ENCODE measurements at places on chromosomes 5 and 9.

- no peak for DNase-seq
Observed at GRCh38 chr5:122844136-122844909, 1.1 kb upstream of the SNX24 start.

GRCh38 chr9:34049630-34050384 lies 1.1 kb upstream of the UBAP2 start:
- no peak for DNase-seq

DNA sequence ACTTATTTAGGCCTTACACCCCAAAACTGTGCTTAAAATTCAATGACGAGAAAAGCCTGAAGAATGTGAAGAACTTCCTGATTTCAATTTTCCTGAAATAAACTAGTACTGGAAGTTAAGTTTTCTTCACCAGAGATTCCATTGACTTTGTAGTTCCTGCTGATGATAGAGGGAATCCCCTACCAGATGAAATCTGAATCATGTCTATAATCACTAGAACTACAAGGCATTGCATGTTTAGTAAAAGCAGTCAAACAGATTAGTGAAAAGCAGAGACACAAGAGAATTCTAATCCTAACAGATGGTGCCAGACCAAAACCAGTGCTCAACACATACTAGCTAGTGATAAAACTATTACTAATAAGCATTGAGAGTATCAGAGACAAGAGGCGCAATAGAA lies 130.0 kb downstream of the PDE4D start:
- DNase-seq: no peak

DNA sequence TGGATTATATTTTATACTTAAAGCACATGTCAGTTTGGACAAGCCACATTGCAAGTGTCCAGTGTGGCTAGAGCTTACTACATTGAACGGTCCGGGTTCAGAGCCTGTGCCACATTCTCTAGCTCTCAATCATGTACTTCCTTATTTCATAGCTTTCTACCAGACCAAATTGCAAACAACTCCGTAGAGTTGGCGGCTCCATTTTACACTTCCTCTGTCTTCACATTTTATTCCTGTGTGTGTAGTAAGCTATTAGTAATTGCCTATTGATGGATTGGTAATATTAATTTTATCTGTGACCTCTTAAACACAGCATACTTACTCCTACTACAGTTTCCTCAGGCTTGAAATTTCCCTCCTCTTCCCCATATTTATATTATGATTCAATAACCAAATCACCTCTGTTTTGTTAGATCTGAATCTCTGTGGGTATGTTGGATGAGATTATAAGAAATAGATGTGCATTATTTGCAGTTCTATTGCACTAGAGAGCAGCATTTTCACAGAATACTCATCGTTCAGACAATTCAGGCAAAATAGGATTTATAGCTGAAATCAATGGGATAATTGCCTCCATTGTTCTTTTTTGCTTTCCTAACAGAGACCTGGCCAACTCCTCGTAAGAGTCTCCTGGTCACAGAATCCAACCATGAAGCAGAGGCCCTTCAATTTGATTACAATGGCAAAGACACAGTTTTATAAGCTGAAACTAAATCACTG lies 29.0 kb upstream of the C9orf72 start:
- DNase-seq: no peak

DNA sequence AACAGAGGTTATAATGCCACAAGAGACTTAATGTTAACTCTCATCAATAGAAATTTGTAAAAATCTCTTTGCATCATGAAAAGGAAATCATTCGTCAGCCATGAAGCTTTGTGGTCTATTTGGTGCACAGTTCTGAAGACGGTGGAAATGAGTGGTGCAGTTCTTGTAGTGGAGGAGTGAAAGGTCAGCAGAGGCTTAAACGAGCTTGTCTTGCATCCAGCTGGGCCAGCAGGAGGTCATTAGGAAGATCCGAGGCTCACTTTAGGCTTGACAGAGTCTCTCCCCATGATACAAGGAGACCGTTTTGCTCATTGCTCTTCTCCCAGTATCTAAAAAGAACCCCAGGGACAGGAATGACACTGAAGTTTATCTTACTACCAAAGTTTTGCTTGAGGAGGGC lies 440.8 kb downstream of the BNC2 start:
- no peak for DNase-seq

DNA sequence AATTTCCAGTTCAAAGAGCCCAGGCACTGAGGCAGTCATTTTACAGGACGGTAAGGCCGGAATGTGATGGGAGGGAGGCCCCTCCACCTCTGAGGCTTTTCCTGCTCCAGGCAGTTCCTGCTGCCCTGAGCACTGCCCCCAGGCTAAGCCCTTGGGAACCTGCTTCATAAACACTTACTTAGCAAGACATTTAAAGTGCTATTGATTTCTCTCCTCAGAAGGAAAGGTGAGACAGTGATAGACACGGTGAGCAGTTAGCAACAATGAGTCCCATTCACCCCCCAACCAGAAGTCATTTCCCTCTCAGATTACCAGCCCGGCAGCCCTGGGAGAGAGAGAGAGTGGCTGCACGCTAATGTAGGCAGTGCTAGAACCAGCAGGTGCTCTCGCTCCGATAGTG lies 462.5 kb downstream of the SPOCK1 start:
- no peak for DNase-seq
